ENCODE measurements at places on chromosomes 5 and 9. TPM values are rescaled to one million over a fixed set of nuclear protein-coding genes. Genes with fewer than 3 reads are reported as not detected.
A peak's percentile ranks its signal among the peaks of the same experiment; 100 is the strongest.

Gene THBS4
- total RNA-seq = 11.5 TPM

Gene FOXD4L3
- total RNA-seq = not detected

Gene LAMC3
- total RNA-seq = 23.4 TPM

Gene OR1J2
- not detected for total RNA-seq

Gene SCGB3A2
- total RNA-seq = 108 TPM

Gene FRMPD1
- not detected for total RNA-seq

Gene LYRM7
- total RNA-seq = 6.7 TPM

DNA sequence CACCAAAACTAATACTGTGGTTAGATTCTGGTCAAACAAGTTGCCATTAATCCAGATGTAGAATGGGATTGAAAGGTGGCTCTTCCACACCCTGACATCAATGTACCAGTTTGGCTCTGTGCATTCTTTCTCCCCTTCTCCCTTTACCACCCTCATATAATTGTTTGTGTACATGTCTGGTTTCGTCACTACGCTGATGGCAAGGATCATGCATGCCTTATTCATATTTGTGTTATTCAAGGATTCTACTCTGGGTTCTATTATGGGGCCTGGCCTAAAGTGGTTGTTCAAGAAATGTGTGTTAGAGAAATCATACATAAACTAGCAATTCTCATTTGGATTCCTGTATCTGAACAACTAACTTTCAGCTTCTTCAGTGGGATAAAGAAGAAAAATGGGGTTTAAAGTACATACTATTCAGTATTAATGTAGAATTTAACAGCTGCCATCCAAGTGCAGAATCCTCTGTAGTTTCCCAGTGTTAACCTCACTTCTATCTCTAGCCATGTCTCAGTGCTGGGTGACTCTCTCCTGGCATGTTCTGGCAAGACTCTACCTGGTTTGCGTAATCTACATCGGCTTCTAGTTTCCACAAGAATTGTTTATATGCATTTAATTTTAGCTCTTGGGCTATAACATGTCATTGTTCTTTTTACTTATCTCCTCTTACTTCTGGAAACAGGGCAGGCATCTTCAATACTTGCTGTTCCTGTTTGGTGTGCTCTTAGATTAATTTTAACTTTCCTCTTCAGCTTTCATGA lies 27.9 kb upstream of the CDKN2B start:
- DNase-seq = no peak

GRCh38 chr5:113608113-113608596 lies 94.7 kb downstream of the YTHDC2 start:
- DNase-seq = no peak

- no peak for DNase-seq
Observed at GRCh38 chr9:110106661-110107060, 101.3 kb downstream of the C9orf152 start.

GRCh38 chr5:169569513-169569912 lies 14.1 kb upstream of the SPDL1 start:
- no peak for DNase-seq

GRCh38 chr9:112093870-112094216 lies 81.3 kb downstream of the SUSD1 start:
- no peak for DNase-seq

- DNase-seq = no peak
Observed at GRCh38 chr5:103262422-103262871, 3.9 kb downstream of the MACIR start.

DNA sequence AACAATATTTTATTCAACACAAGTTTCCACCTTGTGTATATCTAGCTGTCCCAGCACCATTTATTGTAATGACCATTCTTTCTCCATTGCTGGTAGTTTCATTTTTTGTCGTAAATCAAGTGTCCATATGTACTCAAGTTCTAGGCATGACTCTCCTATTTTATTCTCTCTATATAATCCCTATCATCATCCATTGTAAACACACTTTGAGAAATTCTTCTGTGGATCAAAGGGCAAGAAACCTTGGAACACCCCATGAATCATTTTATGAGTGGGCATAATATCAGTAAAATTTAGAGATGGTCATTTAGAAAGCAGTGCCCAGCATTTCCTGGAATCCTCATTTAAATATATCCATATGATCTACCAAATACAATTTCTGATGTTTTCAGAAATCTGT lies 35.8 kb upstream of the SPATA31D4 start:
- DNase-seq = no peak

- DNase-seq = no peak
Observed at GRCh38 chr5:158658446-158659230, 441.1 kb downstream of the EBF1 start.

GRCh38 chr9:117414220-117414905 lies 494 bp downstream of the ASTN2 start:
- no peak for DNase-seq

- no peak for DNase-seq
Observed at GRCh38 chr9:96555567-96556386, 63.9 kb downstream of the CDC14B start.

GRCh38 chr9:89481538-89481915 lies 16.4 kb downstream of the SEMA4D start:
- no peak for DNase-seq

- DNase-seq = no peak
Observed at GRCh38 chr9:71071633-71072032, 49.8 kb downstream of the TRPM3 start.

- DNase-seq = no peak
Observed at GRCh38 chr5:132487095-132487428, 3.5 kb downstream of the IRF1 start.

DNA sequence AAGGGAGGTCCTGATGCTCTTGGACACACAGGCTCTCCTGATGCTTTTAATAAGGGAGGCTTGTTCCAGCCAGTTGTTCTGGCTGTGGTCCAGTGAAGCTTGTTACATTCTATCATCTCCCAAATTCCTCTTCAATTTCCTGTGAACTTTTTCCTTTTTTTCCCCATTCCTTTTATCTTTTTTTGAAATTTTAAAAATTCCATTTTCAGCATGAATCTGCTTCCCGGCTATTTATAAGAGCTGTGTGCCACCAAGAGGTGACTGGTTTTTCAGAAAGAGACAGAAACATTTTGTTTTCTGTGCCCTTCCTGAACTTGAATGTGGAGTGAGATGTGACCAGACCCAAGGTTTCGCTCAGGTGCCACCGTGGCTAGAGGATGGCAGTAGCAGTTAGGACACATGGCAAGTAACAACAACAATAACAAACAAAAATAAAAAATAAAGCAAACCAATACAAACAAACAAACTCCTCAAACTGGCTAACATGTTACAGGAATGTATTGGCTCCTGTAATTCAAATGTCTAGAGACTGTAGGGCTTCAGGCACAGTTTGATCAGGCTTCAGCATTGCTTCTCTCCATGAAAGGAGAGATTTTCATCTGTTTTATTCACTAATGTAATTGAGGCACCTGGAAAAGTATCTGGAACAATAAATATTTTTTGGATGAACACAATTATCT lies 121.1 kb downstream of the BOD1 start:
- no peak for DNase-seq

- DNase-seq = no peak
Observed at GRCh38 chr5:168691891-168692290, 112.7 kb upstream of the PANK3 start.

GRCh38 chr9:84368601-84369000 lies 28.0 kb upstream of the SLC28A3 start:
- DNase-seq = peak; percentile 63

DNA sequence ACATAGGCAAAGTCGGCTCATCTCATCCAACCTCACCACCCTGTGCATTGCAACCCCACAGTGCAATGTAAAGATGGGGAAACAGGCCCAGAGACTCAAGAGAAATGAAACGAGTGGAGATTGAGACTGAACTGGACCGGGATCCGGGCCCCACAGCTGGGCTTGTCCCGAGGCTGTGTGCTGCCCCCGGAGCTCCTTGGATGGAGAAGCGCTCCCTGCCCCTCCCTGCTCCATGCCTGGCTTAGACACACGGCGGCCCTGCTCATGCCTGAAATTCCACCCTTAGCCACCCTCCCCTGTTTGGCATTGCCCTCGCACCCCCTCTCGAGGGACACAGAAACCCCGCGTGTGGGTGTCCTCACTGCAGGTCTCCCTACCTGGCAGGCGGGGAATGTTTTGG lies 27.2 kb upstream of the FCN1 start:
- DNase-seq = no peak

GRCh38 chr9:18357321-18357720 lies 116.6 kb upstream of the ADAMTSL1 start:
- no peak for DNase-seq

DNA sequence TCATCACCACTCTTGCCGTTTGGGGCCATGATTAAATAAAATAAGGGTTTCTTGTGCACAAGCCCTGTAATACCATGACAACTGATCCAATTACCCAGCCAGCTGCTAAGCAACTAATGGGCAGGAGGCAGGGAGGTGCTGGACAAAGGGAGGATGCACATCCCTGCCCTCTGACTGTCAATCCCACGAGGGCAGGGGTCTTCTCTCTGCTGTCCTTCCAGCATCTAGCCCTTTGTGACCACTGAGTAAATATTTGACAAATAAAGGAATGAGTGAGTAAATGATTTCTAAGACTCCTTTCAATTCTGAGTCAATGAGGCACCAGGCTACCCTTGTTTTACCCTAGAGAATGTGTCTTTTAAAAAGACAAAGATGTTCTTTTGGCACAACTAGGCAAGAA lies 247.1 kb downstream of the SYK start:
- DNase-seq = no peak
